ENCODE measurements at places on chromosomes 11 and 22.

- peak; percentile 21 for DNase-seq
Observed at GRCh38 chr22:29524442-29525191, 28.9 kb downstream of the THOC5 start.

DNA sequence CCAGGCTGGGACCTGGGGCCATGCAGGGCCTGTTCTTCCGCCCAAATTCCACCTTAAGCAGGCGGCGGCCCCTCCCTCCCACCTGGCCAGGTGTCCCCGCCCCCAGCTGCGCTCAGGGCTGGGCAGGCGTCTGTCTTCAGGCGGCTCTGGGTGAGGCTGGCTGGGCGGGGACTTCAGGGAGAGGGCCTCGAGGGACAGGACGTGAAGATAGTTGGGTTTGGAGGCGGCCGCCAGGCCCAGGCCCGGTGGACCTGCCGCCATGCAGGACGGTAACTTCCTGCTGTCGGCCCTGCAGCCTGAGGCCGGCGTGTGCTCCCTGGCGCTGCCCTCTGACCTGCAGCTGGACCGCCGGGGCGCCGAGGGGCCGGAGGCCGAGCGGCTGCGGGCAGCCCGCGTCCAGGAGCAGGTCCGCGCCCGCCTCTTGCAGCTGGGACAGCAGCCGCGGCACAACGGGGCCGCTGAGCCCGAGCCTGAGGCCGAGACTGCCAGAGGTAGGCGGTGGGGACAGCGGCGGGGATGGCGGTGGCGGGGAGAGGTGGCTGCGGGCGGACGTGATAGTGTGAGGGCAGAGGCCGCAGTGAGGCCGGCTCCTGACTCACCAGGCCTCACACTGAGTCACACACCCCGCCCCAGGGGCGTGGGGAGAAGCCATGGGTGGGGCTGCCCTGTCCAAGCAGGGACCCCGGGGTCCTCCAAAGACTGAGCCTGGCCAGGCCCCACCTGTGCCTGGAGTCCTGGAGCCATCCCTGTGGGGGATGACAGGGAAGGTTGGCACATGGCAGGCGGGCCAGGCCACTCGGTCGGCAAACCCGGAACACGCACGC lies at the start of gene PKP3:
PKP3 (plus strand) TSS at position 176 of the 824 bp plus-strand sequence; CDS start at position 260, 84 bp downstream.
- peak; percentile 96 for DNase-seq

GRCh38 chr11:126871792-126872191 lies 128.8 kb downstream of the KIRREL3 start:
- no peak for DNase-seq

- DNase-seq, result peak; percentile 93
Observed at GRCh38 chr11:65744026-65744698, 23.6 kb upstream of the RNASEH2C start.

DNA sequence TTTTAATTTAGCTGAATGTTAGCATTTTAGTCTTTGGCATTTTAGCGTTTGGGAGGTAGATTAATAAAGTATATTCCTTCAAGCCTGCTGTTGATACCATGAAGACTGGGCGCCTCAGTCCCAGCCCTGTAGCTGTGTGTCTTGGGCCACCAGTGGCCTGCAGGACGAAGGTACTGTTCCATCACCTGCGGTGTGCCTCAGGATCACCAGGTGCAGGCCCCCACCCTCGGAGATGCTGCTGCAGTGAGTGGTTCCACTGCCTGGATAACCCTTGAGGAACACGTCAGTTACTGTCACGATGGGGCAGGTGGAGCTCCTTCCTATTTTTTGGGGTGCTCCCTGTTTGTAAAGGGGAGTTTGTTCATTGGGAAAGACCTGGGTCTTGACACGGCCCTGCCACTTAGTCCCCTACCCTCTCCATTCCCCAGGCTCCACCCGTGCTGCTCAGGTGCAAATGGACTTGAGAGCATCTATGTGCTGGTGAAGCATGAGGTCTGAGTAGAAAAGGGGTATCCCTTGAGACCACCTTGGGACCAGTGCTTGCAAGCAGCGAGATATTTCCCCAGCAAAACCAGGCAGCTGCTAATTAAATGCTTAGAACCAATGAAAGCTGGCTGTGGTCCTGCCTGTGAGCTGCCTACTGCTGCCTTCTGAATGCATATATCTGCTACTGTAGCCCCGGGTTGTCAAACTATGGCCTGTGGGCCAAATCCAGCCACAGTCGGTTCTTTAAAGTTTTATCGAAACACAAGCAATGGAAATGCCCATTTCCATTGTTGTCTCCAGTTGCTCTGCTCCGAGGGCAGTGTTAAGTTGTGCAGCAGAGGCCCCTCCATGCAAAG lies 28.7 kb downstream of the INCENP start:
- no peak for DNase-seq

- DNase-seq, result no peak
Observed at GRCh38 chr22:47384977-47385376, 622.5 kb downstream of the TBC1D22A start.

GRCh38 chr22:18012531-18012930 lies 11.8 kb downstream of the MICAL3 start:
- DNase-seq, result no peak

- DNase-seq, result peak; percentile 93
Observed at GRCh38 chr11:82996966-82997606, 74.6 kb downstream of the RAB30 start.

GRCh38 chr11:87967459-87967858 lies 207.8 kb downstream of the RAB38 start:
- DNase-seq, result no peak

GRCh38 chr22:48320683-48321451 lies 1506.8 kb downstream of the BRD1 start:
- DNase-seq, result no peak

DNA sequence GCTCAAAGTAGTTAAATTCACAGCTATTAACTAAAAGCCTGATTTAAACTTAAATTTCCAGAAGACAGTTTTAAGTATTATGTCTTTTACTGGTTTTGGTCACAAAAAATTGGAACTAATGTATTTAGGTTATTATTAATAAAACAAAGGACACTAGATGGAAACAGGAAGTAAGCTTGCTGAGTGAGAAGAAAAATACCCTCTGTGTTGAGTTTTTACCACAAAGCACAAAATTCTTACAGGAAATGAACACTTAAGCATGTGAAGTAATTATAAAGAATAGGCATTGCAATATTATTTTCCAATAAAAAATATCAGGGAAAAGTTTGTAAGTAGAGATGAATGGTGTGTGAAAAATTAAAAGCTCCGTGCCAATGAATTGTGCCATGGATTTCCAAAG lies 46.3 kb downstream of the PIK3C2A start:
- no peak for DNase-seq

DNA sequence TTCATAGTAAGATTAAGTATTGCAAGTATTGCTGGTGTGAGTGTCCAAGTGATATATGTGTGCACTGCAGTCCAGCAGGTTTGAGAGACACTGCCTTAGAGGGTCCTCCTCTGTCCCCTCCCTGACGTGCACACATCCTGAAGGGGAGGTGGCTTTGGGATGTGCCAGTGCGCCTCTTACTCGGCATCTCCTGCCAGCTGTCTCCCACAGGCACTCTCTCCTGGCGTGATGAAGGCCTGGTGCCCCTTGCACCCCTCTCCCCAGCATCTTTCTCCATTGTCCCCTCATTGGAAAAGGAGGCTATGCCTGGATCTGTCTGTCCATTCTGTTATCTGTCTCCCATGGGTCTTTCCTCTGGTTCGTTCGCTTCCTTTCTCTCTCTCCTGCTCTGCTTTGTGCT lies 24.2 kb downstream of the GTPBP1 start:
- DNase-seq, result no peak

- no peak for DNase-seq
Observed at GRCh38 chr22:41681616-41682015, 7.1 kb downstream of the SNU13 start.

DNA sequence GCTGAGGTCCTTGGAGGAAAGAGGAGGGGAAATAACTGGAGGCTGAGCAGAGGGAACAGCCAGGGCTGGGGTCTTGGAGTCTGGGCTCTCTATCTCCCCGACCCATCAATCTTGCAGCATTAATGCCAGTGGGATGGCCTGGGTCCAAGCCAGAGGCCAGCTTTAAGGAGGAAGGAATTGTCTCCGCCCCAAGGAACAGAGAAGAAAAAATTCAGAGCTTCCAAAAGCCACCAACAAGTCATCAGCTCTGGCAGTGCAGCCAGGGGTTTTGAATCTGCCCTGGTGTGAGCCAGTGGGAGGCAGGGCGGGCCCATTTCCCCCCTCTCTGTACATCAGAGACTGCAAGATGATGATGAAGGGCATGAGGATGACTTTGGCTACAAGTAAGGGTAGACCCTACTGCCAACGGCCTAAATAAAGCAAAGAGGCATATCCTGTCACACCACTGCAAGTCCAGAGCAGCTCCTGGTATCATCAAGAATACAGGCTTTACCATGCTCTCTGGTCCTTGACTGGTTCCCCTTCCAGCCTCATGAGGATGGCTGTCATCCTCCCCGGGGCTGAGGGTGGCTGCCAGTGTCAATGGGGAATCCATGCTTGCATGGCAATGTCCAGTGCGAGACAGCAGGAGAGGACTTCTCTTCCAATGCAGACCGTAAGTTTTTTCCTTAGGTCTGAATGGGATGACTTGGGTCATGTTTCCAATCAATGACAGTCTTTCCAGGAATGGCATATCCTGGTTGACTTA lies 34.4 kb downstream of the LRRC32 start:
- no peak for DNase-seq
